ENCODE measurements at places on chromosomes 7 and 10. TPM values are rescaled to one million over a fixed set of nuclear protein-coding genes. Genes with fewer than 3 reads are reported as not detected.

DNA sequence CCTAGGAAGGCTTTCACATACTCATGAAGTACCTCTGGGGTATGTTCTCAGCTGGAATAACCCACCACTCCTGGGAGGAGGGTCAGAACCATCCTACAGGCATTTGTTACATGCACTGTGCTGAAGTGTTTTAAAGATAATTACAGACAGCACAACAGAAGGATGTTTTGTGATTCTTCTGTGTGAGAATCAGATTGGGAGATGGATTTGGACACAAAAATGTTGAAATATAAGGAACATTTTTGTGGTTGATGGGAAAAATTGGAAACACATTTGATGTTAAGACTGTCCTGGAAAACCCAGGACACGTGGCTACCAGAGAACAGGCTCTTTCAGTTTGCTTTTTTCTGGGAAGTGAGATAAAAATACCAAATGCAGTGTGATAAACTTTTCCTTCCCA is 61.4 kb downstream of the BICC1 start:
- no peak for DNase-seq

DNA sequence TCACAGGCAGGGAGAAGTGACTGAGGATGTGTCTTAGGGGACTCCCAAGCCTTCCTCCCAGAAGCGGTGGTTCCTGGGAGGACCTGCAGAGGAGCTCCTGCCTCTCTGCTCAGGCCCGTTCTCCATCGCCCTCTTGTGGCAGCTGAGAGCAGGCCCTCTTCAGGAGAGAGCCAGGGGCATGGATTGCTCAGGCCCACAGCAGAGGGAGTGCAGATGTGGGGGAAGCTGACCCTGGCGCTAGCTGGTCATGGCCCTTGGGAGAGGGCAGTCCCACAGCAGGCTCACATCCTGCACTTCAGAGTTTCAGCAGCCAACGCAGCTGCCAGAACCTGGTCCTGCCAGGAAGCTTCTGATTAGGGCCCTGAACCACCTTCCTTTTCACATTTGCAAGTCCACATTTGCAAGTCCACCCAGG is 94.8 kb upstream of the TARP start:
- DNase-seq = no peak

GRCh38 chr7:151925446-151926335 is 30.6 kb upstream of the GALNTL5 start:
- no peak for DNase-seq

Gene CYP26A1
- total RNA-seq = not detected

Gene IFIT1B
- total RNA-seq = not detected

Gene OPN1SW
- not detected for total RNA-seq

Data from esophagus squamous epithelium (tissue), 5 donors.